ENCODE measurements at places on chromosomes 5 and 9.

GRCh38 chr5:139494832-139495231 lies 12.3 kb upstream of the STING1 start:
- DNase-seq, result no peak

GRCh38 chr5:41414598-41414997 lies 95.8 kb downstream of the PLCXD3 start:
- no peak for DNase-seq

DNA sequence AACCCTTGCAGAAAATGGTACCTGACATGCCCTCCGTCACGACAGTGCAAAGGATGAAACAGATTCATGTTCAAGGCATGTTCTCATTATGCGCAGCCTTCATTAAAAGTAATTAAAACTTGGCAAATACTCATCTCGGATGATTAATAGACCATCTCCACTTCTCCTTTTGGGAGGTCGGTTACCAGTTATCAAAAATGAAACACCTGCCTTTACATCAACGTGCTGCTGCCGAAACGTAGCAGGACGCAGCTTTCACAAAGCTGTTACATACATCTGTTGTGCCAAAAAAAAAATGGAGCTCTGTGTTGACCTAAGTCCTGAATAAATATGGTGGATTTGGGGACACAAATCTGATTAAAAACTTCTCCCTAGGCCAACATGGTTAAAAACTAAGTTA lies 75.7 kb downstream of the PTCH1 start:
- no peak for DNase-seq

DNA sequence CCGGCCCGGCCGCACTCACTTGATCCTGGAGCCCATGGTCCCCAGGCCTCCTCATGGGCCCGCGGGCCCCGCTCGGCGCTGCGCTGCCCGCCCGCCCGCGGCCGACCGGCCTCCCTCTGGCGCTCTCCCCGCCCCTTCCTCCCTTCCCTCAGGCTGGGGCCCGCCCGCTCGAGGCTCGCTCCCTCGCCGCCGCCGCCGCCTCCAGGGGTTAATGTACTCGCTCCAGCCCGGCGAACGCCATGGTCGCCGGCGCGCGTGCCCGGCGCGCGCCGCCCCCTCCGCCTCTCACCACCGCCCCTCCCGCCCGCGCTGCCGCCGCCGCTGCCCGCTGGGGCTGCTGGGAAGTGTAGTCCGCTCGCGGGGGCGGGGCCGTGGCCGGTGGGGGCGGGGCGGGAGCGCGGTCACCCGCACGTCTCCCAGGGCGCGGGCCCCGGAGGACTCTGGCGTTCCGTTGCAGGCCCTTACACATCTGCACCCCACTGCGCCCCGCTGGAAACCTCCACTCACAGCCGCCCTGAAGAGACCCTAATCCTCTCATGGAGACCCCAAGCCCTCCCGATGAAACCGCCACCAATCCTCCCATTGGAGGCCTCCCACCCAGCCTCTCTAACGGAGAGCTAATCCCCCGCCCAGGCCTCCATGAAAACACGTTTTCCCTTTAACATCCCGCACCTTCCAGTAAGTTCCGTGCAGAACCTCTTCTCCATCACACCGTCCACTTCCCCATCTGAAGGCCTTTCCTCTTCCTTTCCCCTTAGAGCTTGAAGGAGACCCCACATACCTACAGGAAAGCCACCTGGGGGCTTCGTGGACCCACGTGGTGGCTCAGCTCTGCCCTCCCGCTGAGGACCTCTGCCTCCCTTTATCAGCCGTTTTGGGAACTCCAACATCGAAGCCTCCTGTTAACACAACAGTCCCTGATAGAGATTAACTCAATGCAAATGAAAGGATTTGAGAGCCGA lies at the start of gene DENND1A:
DENND1A (minus strand) TSS at position 257 of the 962 bp plus-strand sequence; CDS start at position 36, 221 bp downstream.
- DNase-seq, result peak; percentile 92

DNA sequence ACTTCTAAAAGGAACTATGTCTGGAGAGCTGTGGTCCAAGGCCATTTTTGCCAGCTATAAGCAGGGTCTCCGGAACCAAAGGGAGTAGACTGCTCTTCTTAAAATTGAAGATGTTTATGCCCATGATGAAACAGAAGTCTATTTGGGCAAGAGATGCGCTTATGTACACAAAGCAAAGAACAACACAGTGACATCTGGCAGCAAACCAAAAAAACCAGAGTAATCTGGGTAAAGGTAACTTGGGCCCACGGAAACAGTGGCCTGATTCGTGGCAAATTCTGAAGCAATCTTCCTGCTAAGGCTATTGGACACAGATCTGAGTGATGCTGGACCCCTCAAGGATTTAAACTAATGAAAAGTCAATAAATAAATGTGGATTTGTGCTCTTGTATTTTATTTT lies 29.7 kb upstream of the GLDC start:
- DNase-seq, result no peak

DNA sequence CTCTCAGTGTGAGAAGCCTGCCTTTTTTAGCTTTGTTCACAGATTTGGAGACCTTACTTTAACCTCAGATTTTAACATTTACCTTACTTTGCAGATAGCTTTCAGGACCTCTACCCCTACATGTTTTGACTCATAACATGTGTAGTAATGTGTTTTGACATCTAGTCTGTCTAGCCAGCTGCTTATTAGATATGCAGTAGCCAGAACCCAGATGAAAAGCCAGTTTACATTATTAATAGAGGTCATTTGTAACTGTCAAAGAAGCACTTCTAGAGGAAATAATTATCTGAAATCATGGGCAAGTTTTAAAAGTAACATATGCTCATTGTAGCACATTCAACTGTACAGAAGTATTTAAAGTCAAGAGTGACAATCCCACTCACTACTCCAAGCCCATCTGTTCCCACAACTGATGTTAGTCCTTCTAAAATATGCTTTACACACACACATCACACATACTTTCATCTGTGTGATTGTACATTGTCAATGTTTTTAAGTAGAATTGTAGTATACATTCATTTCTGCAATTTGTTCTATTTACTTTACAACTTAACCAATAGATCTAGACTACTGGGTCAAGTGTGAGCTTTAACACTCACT lies 71.8 kb upstream of the NIPAL4 start:
- DNase-seq, result no peak

Measured in thyroid gland (tissue), 4 donors.